ENCODE measurements at places on chromosomes 6 and 20.

DNA sequence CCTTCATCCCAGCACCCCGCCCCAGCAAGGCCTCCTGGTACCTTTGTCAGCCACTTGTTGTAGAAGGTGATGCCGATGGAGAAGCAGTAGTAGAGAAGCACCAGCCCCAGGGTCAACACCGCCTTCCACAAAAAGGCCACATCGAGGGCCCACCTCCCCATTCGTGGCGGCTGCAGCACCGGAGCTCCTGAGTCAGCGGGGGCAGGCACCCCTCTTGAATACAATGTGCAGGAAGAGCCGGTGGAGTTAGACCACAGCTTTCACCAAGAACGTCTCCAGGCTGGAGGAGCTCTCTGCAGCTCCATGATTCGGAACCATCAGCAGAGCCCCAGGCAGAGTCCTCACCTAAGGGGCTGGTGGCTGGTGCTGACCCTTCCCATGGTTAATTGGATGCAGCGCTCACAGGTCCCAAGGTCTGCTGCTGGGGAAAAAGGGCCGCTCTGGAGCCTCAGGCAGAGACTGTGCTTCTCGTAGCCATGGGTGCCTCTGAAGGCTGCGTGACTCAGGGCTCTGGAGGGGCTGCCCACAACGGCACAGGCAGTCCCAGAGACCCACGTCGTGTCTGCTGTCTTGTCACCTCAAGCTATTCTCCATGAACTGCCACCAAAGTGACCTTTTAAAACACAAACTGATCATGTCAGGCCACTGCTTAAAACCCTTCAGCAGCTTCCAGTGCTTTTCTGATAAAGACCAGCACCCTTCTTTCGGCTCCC lies 47.9 kb downstream of the ELMO2 start:
- DNase-seq = no peak

DNA sequence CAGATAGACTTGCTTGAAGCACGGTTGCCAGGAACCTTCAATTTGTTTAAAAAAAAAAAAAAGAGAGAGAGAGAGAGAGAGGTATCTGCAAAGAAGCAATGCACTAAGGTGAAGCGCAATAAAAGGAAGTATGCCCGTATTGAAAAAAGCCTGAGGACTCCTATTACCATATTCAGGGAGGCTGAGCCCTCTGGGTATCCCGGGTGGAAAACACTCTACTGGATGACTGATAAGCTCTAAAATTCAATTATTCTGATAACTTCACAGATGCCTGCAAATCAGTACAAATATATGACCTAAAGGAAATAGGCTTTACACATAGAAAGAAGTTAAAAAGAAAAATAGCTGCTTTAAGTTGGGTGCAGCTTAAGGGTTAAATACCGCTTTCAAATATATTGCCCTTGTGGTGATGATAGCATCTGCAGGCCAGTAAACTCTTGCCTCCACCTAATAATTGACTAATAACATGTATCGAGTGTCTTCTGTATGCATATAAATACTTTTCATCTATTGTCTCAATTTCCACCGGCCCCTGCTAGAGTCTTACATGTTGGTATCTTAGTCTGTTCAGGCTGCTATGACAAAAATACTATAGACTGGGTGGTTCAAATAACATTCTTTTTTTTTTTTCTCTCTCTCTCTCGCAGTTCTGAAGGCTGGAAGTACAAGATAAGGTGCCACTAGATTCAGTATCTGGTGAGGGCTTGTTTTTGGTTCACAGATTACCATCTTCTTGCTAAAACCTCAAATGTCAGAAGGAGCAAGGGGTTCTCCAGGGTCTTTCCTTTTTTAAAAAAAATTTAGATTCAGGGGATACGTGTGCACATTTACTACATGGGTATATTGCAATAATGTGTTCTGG lies 187.4 kb upstream of the JARID2 start:
- DNase-seq = no peak

DNA sequence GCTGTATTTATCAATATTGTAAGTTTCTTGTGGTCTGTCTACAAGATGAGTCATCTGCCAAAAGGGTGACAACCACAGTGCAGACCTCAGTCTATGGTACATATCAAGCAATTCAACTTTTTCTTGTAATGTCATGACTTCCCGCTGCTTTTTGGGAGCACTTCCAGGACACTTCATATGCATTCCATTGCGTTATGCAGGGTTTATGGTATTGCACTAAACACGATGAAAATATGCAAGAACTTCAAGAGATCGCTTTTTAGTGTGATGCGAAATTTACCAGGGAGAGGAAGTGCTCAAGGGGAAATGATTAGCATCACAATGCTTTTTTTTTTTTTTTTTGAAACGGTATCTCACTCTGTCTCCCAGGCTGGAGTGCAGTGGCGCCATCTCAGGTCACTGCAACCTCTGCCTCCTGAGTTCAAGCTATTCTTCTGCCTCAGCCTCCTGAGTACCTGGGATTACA lies 166.5 kb downstream of the TFAP2A start:
- peak; percentile 3 for DNase-seq

DNA sequence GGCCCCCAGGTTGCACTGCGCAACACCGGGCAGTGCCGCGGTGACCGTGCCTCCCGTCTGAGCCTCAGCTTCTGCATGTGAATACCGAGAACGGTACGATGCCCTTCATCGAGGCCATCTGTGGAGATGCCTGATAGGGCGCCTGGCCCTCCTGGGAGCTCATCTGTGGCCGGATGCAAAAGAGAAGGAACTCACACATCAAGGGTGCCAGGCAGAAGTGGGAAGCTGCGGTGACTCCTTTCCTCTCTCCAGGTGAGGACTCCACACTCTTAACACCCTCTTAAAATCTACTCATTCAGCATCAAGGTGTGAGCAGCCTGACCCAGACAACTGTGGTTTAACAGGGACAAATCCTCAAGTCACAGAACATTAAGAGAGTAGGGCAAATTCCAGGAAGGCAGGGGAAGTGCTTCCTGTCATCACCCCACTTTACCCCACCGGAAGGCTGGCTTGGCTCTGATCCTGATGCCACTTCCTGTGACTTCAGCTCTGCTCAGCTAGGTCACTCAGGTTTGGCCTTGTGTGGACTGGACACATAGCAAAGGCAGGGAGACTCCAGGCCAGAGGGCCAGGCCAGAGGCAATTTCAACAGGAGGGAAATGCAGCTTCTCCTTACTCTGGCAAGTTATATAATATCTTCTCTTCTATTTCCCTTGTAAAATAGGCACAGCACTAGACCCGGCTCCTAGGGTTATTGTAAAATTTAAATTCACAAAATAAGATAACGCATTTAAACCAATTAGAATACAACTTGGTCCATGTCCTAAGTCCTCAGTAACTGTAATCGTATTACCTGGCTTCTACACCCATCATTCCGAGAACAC lies 69.4 kb downstream of the CPNE5 start:
- DNase-seq = peak; percentile 60

DNA sequence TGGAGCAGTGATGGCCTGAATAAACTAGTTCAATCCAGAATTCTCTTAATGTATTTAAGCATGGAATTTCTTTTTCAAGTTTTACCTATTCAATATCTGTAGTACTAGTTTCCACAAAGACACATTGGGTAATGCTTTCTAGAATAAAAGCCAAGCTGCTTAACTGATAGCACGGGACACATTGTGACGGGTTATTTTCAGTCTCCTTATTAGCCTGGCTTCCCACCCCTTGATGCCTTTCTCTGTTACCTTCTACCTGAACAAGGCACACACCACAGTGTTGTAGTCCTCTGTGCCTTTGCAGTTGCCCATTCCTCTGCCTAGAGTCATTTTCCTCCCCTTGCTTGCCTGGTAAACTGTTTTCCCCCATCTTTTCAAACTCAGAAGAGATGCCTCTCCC lies 139.1 kb downstream of the HDGFL1 start:
- DNase-seq = no peak

DNA sequence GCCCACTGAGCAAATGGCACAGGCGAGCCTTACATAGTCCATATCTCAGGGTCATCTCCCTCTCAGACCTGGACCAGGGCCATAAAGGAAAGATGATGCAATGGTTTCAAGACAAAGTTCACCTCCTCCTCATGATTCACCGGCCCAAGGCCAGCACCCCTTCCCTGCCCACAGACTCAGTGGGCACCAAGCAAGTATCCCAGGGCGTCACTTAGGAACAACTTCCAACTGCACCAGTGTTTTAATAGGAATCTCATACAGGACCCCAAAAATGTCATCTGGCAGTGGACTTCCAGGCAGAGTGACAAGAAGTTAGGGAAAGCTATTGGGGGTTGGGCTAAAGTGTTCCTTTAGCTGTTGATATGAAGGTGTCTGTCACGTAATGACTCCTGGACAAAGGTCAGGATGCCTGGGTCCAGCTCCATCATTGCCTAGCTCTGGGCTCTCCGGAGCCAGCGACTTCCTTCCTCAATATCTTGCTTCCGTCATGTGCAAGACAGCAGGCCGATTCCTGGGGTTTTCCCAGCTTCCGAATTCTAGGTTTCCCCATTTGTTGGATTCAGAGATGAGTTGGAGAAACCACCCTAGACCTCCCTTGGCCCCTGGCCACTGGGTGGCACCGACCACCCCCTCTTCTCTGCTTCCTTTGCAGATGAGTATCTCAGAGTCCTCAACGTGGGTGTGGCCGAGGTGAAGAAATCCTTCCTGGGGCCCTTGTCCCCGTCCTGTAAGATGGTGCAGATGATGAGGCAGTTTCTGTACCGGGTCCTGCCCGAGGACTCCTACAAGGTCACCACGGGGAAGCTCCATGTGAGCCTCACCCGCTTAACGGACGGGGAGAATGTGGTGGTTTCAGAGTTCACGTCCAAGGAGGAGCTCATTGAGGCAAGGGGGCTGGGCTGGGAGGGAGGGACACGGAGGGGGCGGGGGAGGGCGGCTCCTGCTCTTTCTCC lies 21.1 kb downstream of the PNPLA1 start:
- peak; percentile 31 for DNase-seq

DNA sequence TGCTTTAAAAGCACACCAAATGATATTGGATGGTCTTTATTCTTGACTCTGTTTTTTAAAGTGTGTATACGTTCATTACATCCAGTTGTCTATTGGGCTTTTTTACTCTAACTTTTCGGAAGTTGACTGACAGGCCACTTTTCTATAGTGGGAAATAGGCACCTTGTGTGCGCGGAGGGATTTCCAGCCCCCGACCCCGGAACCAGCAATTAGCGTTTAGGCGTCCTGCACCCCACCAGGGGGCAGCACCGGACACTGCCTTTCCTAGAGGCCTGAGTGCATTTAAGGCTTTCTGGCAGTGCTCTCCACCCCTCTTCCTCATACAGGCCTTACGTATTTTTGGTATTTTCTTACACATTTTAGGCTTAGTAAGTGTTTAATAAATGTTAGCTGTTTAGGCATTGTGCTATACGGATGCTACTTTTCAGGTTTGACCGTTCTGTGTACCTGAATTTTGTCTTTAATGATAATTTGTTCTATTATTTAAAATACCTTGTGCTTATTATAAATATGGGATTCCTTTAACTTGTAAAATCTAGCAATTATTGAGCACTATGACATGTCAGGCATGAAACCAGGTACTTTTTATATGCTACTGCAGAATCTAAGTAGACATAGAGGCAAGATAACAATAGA lies 231.8 kb downstream of the BCKDHB start:
- DNase-seq = peak; percentile 70

All from cardiac fibroblast (primary cell).